ENCODE measurements at places on chromosomes 5 and 9. TPM values are rescaled to one million over a fixed set of nuclear protein-coding genes. Genes with fewer than 3 reads are reported as not detected.

DNA sequence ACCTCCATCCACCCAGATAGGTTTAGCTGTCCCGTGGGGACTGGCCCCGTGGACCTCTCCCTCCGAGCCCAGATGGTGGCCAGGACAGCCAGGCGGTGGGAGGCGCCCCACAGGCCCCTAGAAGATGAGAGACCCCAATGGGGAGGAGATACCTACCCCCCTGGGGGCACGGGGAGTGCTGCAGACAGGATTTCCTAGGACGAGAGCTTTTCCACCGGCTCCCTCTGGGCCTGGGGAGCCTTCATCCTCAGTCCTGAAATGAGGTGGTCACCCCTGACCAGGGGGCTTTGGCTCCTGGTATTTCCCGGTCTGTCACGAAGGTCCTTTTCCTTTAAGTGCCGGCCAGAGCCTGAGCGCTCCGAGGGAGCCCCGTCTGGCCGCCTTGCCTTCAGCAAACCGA is 46.8 kb downstream of the MRPL36 start:
- no peak for ATAC-seq

The INSL6 gene
- total RNA-seq = not detected

The FCN2 gene
- total RNA-seq = 0.16 TPM

GRCh38 chr5:56677690-56678305 is 137.6 kb upstream of the MAP3K1 start:
- peak; percentile 22 for ATAC-seq

- peak; percentile 93 for ATAC-seq
These were observed 106.1 kb downstream of the SH3TC2 start for GRCh38 chr5:148956477-148957385.

The OR13C3 gene
- total RNA-seq = not detected

DNA sequence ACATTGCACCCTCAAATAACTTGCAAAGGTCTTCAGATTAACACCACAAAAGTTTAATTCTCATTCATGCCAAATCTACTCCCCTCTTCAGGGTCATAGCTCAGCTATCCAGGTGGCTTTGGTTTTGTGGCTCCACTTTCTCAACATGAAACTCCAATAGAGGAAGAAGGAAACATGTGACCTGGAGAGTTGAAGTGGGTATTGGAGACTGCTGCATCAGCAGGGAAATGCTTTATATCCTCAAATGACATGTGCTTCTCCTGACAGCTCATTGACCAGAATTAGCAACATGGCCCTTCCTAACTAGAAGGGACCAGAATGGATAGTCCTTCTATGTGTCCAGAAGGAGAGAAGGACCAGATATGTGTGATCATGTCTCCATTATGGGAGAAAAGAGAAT is 73.6 kb downstream of the TLR4 start:
- ATAC-seq = no peak

DNA sequence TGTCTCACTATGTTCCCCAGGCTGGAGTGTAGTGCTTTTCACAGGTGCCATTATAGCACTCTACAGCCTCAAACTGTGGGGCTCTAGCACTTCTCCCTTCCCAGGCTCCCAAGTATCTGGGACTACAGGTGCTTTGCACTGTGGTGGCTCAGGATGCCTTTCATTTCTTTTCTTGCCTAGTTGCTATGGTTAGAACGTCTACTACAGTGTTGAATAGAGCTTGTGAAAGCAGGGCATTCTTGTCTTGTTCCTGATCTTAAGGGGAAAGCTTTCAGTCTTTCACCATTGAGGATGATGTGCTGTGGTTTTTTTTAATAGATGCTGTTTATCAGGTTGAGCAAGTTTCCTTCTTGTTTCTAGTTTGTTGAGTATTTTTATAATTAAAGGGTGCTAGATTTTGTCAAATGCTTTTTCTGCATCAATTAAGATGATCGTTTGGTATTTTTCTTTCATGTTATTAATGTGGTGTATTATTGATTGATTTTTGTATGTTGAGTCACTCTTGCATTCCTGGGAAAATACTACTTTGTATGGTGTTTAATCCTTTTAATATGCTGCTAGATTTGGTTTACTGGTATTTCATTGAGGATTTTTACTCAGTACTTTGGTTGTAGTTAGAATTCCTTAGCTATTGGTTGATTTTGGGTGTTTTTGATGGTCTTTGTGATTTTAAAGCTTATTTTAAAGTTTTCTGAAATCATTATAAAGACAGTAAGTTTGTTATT is 35.6 kb downstream of the GPBP1 start:
- ATAC-seq = peak; percentile 81

GRCh38 chr5:159095151-159095721 is 4.5 kb downstream of the EBF1 start:
- ATAC-seq = no peak

DNA sequence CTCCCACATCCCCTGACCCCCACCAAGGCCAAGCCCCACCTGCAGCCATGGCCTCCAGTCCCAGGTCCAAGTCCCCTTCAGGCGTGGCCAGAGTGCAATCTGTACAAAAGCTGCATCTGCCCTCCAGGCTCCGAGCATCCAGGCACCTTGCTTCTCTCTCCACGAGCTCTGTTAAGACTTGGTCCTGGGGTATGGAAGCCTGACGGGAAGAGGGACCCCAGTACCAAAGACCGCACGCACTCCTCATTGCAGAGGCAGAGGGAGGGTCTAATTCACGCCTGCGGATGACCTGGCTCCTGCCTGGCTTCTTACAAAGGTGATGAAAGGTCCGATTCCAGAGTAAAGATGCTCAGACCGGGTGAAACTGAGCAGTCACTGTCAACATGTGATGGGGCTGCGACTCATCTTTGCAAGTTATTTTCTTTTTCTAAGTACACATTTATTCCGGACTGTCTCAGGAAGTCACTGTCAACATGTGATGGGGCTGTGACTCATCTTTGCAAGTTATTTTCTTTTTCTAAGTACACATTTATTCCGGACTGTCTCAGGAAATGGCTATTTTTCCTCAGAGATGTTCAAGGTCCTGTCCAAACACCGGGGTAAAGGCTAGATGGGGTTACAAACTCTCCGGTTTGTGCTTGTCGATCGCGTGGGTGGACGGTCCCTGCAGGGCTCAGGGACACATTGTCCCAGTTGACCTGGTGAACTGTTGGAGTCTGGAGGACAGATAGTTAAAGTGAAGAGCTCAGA is 252.0 kb upstream of the IRX4 start:
- ATAC-seq = no peak

- peak; percentile 2 for ATAC-seq
These were observed 950 bp upstream of the FNBP1 start for GRCh38 chr9:130043654-130044623.

GRCh38 chr5:135825373-135826220 is 8.9 kb upstream of the SLC25A48 start:
- no peak for ATAC-seq

GRCh38 chr5:143552680-143553079 is 149.2 kb upstream of the NR3C1 start:
- no peak for ATAC-seq

DNA sequence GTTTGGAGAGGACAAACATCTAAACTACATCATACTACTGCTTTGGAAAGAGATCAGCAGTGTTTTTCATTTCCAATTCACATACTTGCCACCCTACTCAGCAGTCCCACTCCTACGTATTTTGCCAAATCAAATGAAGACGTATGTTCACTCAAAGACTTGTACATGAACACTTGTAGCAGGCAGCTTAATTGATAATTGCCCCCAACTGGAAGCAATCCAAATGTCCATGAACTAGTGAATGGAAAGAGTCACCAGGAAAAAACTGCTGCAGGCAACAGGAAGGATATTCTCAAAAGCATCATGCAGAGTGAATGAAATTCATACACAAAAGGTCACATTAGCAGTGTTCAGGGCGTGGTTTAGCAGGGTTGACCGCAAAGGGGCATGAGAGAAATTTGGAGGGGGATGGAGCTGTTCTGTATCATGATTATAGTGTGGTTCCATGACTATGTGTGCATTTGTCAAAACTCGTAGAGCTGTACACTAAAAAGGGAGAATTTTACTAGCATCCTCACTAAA is 38.8 kb downstream of the PAEP start:
- ATAC-seq = no peak

GRCh38 chr5:157323107-157323706 is 57.3 kb downstream of the CYFIP2 start:
- ATAC-seq = no peak

The ZNF658 gene
- 4.7 TPM for total RNA-seq

DNA sequence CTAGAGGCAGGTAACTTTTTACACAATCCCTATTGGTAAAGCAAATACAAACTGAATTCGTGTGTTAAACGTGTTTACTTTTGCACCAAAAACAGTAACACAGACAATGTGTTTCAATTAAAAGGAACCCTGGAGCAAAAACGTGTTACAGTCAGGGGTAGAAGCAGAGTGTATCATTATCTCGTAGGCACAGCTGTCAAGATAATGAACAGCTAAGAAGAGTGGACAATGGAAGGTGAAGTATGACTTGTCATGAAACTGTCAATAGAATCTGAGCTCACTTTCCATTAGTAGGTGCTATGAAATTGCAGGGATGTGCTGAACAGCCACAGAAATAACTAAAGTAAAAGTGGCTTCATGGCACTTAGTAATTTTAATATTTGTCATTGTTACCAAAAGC is 1229.8 kb upstream of the WWC1 start:
- no peak for ATAC-seq

DNA sequence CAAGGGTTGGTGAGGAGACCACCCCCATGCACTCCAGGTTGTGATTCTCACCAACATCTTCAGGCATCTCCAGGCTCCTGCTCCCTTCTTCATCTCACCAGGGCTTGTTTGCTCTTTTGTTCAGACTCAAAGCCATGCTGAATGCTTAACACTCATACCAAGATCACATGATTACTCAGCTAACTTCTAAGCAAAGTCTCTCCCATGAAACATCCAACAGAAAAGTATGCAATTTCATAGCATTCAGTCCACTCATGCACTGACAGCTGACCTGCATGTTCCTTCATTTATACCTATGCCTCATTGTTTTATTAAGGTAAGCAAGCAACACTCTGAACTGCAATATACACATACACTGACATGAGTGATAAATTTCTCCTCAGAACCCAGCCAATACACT is 69.0 kb downstream of the SHC3 start:
- ATAC-seq = no peak

DNA sequence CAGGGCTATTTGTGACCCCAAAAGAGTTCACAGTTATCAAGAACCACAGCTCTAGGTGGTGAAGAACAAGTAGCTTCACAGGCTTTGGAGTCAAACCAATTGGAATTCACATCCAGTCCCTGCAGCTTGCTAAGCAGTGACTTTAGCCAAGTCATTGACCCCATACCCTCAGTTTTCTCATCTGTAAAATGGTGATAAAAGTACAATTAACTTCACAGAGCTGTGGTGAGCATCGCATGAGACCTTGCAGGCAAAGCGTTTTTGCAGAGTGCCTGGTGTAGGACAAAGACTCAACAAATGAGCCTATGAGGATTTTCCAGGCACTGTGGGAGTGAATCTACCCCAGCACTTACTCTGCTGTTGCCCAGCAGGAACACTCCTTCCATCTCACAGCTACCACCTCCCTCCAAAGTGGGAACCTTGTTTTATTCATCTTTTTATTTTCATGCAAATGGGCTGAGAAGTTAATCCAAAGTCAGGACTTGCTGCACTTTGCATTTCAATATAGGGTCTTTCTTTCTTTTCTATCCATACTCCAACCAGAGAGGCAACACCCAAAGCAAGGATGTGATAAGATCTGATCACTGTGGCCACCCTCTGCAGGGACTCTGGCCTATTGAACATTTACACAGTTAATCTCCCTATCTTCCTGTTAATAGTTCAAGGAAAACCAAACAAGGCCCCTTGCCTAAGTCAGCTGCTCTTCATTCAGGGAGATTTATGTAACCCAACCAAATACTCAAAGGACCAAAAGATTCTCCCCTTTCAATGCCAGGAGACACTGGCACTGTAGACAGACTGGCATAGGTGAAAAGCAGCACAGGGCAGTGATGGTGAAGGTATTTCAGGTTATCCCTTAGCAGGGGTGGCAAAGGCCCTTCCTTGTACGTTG is 41.9 kb downstream of the ABCA1 start:
- ATAC-seq = no peak

- ATAC-seq = no peak
These were observed 297.5 kb upstream of the GRIN3A start for GRCh38 chr9:102035929-102036328.

The CER1 gene
- not detected for total RNA-seq

The CDH12 gene
- total RNA-seq = not detected

GRCh38 chr5:177496727-177497291 is 595 bp downstream of the PDLIM7 start:
- peak; percentile 35 for ATAC-seq

DNA sequence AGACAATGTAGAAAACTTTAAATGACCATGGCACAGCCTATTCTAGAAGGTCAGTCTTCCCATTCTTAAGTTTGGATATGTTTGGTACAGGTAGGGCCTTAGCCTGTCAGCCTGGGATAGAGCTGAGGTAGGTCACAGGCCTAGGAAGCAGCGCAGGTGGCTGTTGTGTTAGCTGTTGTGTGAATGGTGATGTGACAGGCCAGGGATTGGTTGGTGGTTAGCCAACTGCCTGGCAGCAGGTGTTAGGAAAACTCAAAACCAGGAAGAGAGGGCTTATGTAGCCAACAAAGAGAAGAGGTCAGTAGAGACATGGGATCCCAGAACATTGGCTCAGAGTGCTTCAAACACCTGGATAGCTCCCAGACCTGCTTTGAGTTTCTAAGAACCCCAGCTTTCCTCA is 84.2 kb downstream of the FBXO38 start:
- ATAC-seq = no peak

The TIMD4 gene
- total RNA-seq = 0.20 TPM

DNA sequence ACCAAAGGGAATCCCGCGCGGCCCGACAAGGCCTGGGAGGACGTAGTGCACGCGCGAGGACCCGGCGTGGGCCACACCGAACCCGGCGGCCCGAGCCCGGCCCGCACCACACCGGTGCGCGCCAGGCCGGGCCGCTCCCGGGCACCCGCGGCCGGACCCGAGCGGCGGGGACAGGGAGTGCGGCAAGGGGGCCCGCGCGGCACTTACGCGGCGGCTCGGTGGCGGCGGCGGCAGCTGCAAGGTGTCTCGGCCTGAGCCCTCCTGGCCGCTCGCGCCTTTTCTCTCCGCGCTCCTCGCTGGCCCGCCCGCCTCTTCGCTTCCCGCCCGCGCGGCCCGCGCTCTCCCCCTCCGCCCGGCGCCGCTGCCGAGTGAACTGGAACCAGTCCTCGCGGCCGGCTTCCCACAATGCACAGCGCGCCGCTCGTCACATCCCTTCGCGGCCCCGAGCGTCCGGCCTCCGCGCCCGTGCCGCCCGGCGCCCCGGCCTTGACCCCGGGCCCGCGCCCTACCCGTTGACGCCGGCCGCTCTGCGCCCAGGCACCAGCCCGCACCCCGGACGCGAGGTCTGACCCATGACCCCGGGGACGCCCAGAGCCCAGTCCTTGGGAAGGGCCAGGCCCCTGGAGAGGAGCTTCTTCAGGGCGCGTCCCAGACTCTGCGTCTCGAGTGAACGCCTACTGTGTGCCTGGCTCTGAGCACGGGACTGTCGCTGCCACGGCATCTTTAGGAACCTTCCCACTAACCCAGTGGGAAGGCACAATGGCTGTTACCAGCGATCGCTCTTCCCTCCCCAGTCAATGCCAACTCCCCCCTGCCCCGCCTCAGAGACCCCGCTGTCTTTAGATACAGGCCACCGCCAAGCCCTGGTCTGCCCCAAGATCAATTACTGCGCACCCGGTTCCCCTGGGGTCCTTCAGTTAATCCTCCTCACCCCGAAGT is at the start of gene MACROH2A1:
MACROH2A1 (minus strand) TSS at position 377 of the 939 bp plus-strand sequence. CDS start 10,138 bp downstream, outside the sequence.
- peak; percentile 90 for ATAC-seq

The ANKRD31 gene
- 0.32 TPM for total RNA-seq

All from esophagus mucosa (tissue), 1 donor.